ENCODE measurements at places on chromosomes 12 and 14.

- DNase-seq, result no peak
Measured at GRCh38 chr14:79453276-79453675, 758.0 kb downstream of the DIO2 start.

GRCh38 chr12:120381752-120382419 is 12.9 kb upstream of the MSI1 start:
- DNase-seq, result no peak

- DNase-seq, result no peak
Measured at GRCh38 chr14:88140874-88141273, 135.9 kb downstream of the GPR65 start.

DNA sequence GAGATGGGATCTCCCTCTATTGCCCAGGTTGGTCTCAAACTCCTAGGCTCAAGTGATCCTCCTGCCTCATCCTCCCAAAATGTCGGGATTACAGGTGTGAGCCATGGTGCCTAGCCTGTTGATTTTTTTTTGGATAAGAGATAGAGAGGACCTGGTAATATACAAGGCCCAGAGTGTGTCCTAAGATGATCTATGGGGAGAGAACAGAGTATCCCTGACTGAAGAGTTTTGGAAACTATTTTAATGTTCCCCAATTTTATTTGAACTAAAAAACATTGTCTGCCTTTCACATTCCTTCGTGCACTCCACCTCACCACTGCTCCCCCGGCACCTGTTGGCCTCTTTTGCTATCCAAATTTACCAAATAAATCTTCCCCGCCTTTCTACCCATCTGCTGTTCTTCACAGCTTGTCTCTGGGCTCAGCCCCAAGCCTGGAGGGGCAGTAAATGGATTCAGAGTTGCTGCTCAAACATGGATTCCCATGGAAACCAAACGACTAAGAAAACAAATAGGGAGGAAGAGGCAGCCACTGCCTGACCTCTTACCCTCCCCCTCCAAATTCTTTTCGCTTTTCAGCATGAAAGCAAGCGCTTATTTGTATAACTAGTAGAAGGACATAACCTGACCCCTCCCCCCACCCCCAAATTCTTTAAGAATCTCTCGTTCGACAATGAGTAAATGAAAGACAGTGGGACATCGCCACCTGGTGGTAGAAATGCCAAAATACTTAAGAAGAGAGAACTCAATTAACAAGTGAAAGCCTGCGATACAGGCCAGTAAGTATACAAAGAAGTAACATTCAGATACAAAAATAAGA is 22.6 kb downstream of the OR10G3 start:
- DNase-seq, result peak; percentile 53

Data from activated naive CD8-positive, alpha-beta T cell treated with anti-CD3 and anti-CD28 coated beads for 36 hours (primary cell).